A549 (cell line): ENCODE measurements at places on chromosomes 12 and 14. TPM values are rescaled to one million over a fixed set of nuclear protein-coding genes. Genes with fewer than 3 reads are reported as not detected.

GRCh38 chr12:99948370-99948769, 36.4 kb downstream of the ANKS1B start:
- no peak for DNase-seq

RNASE2 gene
- polyA plus RNA-seq = not detected in 3 replicates

DNA sequence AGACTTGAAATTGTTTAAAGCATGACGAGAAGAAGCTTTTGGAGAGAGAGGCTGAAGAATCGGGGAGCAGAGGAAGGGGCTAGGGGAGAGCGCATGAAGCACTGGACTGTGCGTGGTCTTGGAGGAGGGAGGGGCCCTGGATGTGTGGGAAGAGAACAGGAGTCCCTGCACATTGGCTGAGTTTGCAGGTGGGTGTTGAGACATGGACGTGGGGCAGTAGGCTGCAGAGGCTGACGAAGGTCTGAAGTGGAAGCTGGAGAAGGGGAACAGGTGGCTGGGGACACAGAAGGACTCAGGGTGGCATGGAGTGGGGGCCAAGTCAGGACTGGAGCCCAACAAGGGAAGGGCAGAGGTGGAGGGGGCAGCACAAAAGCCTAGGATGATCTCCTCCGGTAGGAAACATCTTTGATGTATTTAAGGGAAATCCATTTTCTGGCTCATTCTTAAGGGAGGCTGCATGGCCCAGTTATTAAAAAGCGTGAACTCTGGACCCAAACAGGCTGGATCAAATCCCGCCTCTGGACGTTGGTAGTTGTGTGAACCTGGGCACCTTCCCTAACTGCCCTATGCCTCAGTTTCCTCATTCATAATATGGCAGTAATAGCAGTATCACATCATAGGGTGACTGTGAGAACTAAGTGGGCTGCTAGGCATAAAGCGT, 29.0 kb downstream of the ADGRD1 start:
- DNase-seq = no peak

GRCh38 chr12:89468648-89469326, 55.8 kb downstream of the GALNT4 start:
- no peak for DNase-seq

GRCh38 chr14:89911010-89911919, 43.3 kb downstream of the EFCAB11 start:
- DNase-seq = no peak

GRCh38 chr14:31205681-31206535, 1.7 kb downstream of the HECTD1 start:
- no peak for DNase-seq

LMNTD1 gene
- polyA plus RNA-seq = not detected in 3 replicates

CCDC88C gene
- polyA plus RNA-seq = 2.9 to 3.6 TPM (median 3.6 TPM) in 3 replicates

GRCh38 chr12:12153596-12153995, 82.9 kb downstream of the BCL2L14 start:
- no peak for DNase-seq

GRCh38 chr14:22319526-22320361, 269.3 kb downstream of the DAD1 start:
- DNase-seq = peak; percentile 73

DNA sequence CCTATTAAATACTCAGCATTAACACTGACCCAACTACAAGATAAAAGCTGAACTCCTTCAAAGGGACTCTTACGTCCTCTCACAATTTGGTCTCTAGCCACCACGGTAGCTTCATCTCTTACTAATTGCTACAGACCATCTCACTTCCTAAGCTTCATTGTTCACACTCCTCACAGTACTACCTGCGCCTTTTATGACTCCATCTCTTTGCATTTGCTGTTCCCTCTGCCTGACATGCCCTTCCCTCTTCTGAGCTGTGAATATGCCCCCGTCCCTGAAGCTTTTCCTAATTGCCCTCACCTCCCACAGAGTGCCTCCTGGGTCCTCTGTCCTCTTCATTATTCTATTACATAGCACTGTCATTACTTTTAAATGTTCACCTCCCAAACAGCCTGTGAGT, 2.5 kb downstream of the EEA1 start:
- DNase-seq = no peak

DNA sequence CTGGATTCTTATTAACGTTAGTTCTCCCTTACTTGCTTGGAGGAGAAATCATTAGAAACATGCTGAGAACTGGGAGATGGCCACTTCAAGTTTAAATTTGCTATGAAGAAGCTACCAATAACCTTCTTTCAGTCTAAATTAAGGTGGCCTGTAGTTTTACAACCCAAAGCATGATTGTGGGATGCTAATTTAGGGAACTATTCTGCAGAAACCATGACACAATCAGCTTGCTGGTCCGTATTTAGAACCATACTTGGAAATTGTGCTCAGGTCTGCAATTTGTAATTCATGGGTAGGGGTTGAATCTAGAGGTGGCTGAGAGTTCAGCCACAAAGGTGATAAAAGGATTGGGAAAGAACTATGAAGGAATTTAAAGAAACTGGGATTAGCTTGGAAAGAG, 405.7 kb downstream of the RAD51B start:
- no peak for DNase-seq

GRCh38 chr12:58670623-58671022, 249.7 kb downstream of the LRIG3 start:
- DNase-seq = no peak

CD27 gene
- polyA plus RNA-seq = not detected in 3 replicates

KRT6C gene
- polyA plus RNA-seq = not detected in 3 replicates

- no peak for DNase-seq
Measured at GRCh38 chr14:62939970-62940369, 105.3 kb downstream of the KCNH5 start.

DNA sequence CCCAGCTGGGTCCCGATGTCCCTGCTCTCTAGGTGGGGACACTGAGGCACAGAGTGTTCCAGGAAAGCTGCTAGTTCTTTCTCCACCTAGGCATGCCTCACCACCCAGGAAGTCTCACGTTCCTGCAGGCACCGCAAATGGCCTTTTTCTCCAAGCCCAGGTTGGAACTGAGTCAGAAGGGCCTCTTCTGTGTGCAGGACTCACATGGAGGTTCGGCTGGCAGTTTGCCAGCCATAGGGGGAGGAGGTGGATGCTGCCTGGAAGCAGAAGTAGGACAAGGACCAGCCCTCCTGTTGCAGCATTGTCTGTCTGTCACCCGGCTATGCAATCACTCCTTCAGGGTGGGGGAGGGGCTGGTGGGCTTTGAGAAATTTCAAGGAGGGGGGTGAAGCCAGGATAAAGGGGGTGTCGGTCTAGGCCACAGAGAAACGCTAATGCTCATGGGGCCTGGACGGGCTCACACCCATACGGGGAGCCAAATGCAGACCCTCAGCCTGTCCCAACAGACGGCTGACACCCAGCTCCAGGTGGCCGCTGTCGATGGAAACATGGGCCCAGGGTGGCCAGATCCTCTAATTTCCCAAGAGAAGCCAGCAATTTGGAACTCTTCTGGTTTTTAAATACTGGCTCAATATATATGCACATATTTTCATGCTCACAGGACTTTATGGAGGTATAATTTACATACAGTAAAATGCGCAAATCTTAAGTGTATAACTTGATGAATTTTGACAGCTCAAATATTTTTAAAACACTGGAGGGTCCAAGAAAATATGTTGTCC, 120.5 kb downstream of the PHETA1 start:
- no peak for DNase-seq

RHEBL1 gene
- 1.8 to 2.4 TPM (median 2.1 TPM) in 3 replicates for polyA plus RNA-seq

GRCh38 chr12:80802652-80803400, 86.1 kb downstream of the MYF5 start:
- DNase-seq = no peak

DNA sequence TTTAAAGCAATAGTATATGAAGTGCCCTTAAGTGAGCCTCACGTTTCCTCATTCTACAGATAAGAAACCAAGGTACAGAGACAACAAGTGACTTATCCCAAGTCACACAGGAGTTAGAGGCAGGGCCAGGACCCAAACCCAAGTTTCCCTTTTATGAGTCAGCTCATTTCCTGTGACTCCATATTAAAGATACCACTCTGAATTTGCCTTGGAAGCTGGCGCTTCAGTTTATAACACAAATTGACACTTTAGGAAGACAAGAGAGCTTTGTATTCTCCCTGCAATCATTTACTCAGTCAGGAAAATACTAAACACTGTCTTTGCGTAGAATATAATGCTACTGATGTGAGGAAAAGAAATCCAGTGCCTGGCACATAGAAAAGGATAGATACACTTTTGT, 43.2 kb downstream of the MYBPC1 start:
- no peak for DNase-seq

GRCh38 chr12:92393504-92393903, 247.9 kb upstream of the BTG1 start:
- no peak for DNase-seq

DNA sequence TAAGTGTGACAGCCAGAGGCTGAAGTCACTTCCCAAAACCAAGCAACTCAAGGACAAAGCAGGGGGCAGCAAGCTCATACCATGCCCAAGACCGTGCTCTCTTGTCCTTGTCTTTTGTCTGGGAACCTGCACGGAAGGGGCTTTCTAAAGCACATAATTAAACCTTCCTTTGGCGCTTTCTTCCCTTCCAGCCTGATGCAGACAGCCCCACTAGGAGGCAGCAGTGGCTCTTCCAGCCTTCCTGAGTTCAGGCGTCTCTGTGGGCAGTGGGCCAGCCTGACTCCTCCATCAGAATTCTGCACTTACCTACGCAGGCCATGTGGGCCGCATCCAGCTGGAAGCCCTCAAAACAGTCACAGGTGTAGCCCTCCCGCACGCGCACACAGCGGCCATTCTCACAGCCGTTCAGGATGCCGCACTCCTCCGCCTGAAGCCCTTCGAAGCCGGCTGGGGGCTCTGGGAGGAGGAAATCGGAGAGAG, 7.6 kb downstream of the ISCA2 start:
- peak; percentile 49 for DNase-seq

DNAI7 gene
- polyA plus RNA-seq = 0.29 to 0.66 TPM (median 0.36 TPM) in 3 replicates

RPGRIP1 gene
- polyA plus RNA-seq = 0.26 to 0.37 TPM (median 0.26 TPM) in 3 replicates

DNA sequence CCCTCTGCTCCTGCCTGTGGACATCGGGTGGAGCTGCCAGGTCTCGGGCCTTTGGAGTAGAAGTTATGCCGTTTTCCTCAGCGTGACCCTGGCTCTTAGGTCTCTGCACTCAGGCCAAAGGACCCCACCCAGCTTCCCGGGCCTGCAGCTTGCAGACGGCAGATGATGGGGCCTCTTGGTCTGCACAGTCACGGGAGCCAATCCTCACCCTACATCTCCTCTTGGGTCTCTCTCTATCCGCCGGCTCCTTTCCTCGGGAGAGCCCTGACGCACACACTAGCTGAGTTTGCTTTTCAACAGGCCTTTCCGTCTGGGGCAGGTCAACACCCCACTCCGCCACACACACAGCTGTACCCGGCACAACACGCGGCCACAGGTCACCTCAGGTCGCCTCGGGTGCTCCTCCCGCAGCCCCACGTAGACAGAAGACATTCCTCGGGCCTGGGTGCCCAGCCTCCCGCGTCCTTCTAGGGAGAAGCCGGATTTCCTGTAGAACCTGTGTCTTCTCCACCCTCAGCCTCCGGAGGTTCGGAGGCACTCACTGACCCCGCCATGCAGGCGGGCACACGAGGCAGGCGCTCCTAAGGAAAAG, 9.9 kb downstream of the GALNT9 start:
- no peak for DNase-seq
